ENCODE measurements at places on chromosomes 2 and 18.
A peak's percentile ranks its signal among the peaks of the same experiment; 100 is the strongest.

DNA sequence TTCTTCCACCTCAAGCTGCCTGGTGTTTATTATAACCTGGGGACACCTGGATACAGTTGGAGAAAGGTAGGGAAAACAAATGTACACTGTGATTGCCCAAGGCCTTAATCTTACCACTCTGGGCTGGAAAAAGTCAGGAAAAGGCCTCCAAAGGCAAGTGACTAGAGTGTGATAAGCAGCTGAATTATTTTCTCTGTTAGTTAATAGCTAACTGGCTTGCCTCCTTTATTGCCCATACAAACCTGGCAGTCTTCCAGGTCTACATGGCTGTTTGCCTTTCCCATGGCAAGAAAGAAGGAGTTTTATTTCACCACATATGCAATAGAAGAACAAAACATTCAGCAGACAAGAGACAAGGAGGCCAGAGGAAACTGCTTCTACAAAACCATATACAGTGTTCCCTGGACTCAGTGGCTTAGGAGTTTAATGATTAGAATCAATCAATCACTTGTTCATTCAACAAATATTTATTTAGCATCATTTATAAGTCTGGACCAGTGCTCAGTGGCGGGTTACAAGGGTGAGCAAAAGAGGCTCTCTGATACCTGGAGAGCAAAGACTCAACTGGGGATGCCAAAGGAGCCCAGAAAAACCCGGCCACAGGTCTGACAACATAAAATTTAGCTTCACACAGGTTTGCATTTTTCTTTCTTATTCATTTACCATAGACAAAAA lies 27.5 kb upstream of the SUCLG1 start:
- no peak for DNase-seq

DNA sequence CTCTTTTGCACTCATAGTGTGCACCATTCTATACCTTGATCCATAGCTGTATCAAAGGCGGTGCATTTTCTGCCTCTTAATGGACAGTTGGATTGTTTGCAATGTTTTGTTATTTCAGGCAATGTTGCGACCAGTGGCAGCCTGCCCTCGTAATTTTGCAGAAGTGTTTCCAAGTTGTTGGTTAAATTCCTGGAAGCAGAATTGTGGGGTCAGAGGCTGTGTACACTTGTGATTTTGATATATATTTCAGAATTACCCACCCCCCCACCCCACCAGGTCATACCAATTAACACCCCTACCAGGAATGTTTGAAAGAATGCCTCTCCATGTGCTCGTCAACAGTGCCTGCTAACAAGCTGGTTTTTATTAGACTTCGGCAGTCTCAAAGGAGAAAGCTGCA lies 32.4 kb upstream of the IL1R1 start:
- no peak for DNase-seq

DNA sequence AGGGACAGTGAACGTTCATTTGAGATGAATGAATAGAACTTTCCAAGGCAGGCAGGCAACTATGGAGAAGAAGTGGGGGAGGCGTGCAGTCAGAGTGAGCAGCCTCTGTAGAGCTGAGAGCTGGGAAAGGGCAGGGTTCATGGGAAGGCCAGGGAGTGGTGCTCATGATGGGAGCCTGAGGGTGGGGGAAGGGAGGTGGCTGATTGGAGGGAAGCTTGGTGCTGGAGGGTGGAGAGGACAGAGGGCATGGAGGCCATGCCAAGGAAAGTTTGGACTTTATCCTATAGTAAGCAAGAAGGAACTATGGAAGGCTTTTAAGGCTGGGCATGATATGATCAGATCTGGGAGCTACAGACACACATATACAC lies 47.6 kb upstream of the LGALSL start:
- DNase-seq, result no peak

- peak; percentile 97 for DNase-seq
These were observed at the start of gene ACSL3 for GRCh38 chr2:222860740-222861410. Gene ACSL3 (plus strand): TSS chr2:222861036. CDS start chr2:222908773, 47,737 bp downstream.

DNA sequence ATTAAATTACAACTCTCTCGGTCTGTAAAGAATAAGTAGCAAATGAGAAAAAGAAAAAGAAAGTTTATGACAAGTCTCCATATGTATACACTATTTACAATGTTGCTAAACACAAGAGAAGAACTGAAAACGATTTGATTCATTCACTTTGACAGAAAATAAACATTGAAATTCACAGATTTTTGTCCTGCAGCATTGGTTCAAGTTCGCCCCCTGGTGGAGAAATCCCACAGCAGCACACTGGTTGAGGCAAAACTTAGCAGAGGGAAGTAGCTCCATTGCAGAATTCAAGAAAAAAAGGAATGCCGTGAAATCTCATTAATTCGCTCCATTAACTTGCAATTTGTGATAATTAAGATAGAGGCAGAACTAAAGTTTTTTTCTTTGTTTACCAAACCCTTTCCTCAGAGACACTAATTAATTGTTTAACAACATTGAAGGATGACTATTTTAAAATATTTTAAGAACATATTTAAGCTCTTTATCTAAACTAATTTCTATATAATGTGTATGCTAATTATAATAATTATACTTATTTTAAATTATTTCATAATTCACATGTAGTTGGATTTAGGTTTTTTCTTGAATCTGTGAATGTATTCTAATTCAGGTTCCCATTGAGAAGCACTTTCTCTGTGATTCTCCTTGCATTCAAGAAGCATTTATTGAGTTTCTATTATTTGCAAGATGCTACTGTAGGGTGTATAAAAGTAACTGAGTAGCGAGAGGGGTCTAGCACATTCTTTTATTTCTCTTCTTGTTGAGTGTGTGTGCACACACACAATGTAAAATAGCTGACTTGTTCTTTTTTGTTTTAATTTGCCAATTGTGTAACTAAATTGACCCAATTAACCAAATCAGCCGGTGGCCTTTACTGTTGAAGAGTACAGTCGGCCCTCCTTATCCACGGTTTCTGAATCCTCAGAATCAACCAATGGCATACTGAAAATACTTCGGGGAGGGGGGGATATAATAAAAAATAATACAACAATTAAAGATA lies 74.1 kb downstream of the COL4A3 start:
- DNase-seq, result no peak

GRCh38 chr18:78807668-78808067 lies 171.9 kb upstream of the SALL3 start:
- no peak for DNase-seq

- DNase-seq, result no peak
These were observed 151.4 kb downstream of the TNS1 start for GRCh38 chr2:217851191-217852020.

GRCh38 chr2:29425866-29426265 lies 310.7 kb downstream of the CLIP4 start:
- DNase-seq, result no peak

DNA sequence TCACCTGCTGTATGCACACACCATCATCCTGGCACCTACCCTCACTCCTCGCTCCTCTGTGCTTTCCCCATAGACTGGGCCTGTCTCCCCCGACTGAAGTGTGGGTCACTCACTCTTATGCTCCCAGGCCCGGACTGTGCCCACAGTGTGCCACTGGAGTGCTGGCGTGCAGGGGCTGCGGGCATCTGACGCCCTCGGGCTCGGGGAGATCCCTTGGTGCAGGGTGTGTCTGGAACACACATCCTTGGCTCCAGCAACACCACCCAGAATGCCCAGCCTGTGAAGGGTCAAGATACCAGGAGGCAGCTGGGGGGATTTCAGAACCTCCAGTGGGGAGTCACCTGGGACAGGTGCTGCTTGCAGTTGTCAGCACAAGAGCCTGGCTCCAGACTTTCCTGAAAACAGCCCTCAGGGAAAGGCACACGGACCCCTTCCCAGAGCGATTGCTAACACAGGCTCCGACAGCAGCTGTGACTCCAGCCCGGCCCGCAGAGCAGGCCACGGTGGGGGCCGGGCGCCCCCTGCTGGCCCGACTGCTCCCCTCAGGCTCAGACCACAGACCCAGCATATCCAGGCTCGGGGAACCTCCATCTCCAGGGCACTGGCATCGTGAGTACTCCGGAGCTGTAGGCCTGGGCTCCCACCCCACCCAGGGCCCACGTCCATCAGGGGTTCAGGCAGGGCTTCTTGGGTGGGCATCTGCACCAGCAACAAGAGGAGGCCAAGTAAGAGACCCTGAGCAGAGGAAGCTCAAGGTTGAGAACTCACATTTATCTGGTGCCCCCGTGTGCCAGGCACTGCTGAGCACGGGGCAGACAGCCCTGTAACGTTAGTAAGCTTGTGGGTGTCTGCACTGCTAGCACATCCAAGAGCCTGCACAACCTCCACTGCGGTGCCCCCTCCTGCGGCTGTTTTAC lies 8.6 kb downstream of the HS1BP3 start:
- peak; percentile 88 for DNase-seq

DNA sequence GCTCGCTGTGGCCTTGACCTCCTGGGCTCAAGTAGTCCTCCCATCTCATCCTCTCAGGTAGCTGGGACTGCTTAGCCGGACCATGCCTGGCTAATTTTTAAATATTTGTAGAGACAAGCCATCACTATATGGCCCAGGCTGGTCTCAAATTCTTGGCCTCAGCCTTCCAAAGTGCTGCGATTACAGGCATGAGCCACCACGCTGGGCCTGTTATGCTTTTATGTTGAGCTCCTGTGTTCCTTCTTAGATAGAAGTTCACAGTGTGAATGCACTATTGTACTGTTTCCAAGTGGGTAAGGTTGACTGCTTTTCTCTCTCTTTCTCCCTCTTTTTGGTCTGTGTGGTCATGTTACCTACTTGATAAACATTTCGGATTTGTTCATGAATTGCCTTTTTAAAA lies 61.9 kb downstream of the SMCHD1 start:
- no peak for DNase-seq

DNA sequence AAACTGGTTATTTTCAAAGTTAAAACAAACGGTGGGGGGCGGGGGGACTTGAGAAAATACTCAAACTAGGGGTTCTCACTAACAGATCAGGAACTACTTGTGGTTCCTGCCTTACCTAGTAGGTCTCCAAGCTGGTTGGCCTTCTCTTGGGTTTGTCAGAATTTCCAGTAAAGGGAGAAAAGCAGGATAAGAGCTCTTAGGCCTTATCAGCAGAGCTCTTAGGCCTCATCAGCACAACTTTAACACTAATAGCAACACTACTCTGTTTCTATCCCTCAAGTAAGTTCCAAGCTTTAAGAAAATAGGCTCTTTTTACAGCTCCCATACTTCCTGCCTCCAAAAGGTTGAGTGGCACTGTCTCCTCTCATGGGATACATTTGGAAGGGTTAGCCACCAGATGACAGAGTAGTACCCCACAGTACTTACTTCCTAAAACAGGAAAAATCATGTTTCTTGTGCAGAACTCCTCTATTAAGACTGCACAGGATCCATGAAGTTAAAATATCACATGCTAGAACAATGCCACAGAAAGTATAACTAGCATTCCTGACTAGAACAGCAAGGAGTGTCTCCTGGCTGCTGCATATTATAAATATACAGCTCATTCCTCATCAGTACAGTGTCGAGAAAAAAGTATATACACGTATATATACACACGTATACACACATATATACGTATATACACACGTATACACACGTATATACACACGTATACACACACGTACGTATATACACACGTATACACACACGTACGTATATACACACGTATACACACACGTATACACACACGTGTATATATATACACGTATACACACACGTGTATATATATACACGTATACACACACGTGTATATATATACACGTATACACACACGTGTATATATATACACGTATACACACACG lies 6.1 kb downstream of the FBXO11 start:
- DNase-seq, result no peak

GRCh38 chr2:201490291-201490690 lies 38.8 kb downstream of the STRADB start:
- DNase-seq, result no peak

DNA sequence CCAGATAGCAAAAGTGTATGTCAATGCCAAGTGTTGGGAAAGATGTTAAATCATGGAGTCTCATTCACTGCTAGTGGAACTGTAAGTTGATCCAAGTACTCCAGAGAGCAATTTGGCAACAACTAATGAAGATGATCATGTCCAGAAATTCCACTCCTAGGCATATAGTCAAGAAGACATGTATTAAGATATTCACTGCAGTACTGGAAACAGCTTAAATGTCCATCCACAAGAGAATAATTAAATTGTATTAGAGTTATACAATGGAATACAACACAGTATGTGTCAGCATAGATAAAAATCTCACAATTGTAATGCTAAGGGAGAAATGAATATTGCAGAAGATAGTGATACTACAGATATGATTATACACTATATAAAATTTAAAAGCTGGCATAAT lies 15.2 kb upstream of the LBH start:
- no peak for DNase-seq

DNA sequence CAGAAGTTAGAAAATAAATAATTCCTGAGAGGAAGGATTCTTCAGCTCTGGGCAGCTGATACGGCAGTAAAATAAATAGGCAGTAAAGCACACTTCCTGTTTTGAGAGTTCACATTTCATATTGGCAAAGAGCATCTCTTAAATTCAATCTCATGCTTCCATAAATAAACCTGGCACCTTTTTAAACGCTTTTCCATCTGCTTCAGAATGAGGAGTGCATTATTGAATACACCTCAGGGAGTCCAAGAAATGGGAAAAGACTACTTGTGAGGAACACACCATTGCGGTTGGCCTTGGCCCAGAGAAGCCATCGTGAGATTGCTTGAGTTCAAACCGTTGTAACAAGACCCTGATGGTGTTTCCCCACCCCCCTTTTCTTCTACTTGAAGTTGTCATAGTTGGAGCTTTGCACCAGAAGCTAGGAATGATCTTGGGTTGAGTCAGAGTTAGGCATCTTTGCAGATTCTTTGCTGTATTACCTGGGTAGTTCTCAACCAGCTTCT lies 123.9 kb downstream of the RDH14 start:
- no peak for DNase-seq

- no peak for DNase-seq
These were observed 148.7 kb downstream of the TPO start for GRCh38 chr2:1561811-1562421.

GRCh38 chr2:128474036-128474955 lies 155.6 kb upstream of the HS6ST1 start:
- DNase-seq, result peak; percentile 69

- no peak for DNase-seq
These were observed 33.0 kb upstream of the ARL5A start for GRCh38 chr2:151861174-151861573.

GRCh38 chr18:51164761-51165281 lies 32.7 kb downstream of the MEX3C start:
- no peak for DNase-seq

GRCh38 chr2:23767876-23768621 lies 158.9 kb downstream of the ATAD2B start:
- DNase-seq, result no peak

All from coronary artery (tissue), 2 donors.